Endothelial cell (in vitro differentiated cells): ENCODE measurements at places on chromosomes 13 and 19.

GRCh38 chr13:87089391-87089790, 581.8 kb upstream of the SLITRK5 start:
- DNase-seq: no peak

DNA sequence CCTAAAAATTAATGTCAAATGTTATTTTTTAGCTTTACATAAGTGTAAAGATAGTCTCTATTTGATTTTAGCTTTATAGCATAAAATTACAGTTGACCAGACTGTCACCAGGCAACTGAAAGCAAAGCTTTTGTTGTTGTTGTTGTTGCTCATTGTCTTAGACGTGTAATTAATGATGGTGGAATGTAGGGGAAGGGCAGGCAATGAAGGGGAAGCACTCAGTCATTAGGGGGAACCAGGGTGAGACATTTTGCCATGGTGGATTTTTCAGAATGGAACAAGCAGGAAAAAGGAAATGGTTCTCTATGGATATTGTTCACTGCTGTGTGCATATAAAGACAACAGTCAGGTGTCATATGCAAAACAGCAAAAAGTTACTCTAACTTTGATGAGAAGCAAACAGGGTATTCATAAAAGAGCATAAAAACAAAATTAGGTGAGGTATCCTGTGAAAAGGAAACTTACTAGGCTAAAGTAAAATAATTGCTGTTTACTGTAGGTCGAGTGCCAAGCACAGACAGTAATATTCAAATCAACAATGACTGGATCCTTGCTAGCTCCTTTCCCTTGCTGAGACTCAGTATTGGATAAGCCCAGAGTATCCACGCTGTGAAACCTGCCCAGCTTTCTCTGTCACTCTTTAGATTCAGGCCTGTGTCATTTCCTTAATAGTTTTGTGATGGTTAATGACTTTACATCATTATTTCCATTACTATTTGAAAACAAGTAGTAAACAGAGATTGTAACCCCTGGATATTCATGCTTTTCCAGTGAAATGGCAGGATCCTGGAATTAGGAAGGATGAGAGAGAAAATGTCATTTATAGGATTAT, 110.5 kb downstream of the LRCH1 start:
- DNase-seq: no peak

DNA sequence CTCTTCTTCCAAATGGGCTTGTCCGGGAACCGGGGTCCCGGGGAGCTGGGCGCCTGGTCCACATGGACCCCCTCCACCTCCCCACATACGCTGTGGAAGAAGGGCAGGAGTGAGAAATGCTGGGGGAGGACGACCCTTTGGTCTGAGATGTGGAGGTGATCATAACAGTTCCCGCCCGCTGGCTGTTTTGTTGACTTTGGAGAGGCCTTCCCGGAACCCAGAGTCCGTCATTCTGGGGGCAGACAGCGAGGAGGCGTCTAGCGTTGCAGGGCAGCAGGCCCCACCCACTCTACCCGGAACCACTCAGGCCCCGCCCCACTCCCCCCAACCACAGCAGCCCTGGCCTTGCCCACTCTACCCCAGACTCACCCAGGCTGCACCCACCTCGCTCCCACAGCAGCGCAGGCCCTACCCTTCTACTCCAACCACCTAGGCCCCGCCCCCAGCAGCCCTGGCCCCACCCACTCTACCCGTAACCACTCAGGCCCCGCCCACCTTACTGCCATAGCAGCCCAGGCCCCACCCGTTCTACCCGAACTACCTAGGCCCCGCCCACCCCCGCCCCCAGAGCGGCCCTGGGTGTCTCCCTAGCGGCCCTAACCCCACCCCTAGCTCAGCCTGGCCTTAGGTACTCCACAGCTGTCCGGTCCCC, 7.1 kb downstream of the GPR108 start:
- no peak for DNase-seq

DNA sequence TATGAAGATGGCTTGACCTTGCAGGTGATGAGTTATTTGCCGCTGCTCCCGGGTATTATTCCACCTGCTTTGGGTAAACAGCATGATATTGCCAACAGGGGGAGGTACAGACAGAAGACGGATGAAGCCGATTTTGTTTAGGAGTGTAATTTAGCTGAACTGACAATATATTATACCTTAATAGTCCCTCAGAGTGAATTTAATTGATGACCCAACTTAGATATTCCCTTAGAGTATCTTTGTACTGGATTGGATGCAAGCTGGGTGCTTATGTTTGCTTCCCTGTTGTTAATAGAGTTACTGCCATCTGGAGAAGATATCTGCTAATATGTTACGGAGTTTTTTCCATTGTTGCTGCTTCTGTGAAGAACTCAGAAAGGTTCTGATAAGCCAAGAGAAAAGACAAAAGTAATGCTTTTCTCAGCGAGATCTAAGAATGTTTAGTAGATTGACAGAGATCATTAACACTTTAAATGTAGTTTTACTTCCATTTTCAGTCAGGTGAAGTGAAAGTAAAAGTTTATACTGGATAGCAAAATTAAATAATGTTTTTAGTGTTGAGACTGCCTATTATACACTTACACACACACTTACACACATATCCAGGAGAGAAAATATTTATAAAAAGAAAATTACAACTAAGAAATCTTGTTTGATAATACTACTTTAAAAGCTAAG, 2220.8 kb upstream of the PCDH20 start:
- peak; percentile 5 for DNase-seq

- DNase-seq: no peak
Observed at GRCh38 chr13:44365008-44365407, 8.6 kb upstream of the SERP2 start.

GRCh38 chr13:32829676-32830335, 186.4 kb upstream of the KL start:
- no peak for DNase-seq

DNA sequence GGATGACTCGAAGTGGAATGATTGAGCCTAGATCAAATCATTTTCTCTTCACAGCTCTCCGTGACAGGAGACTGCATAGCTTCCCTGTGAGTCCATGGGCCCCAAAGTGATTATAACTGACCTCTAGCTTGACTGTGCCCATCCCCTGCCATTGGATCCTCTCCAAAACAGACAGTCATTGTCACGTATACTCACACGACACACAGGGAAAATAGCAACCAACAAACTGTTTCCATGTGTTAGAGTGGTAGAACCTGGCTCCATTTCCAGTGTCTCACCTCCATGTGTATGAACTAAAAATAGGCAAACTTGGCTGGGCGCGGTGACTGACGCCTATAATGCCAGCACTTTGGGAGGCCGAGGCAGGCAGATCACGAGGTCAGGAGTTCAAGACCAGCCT, 48.8 kb upstream of the NPAS1 start:
- DNase-seq: no peak

GRCh38 chr13:45315520-45316167, 25.3 kb downstream of the TPT1 start:
- no peak for DNase-seq

DNA sequence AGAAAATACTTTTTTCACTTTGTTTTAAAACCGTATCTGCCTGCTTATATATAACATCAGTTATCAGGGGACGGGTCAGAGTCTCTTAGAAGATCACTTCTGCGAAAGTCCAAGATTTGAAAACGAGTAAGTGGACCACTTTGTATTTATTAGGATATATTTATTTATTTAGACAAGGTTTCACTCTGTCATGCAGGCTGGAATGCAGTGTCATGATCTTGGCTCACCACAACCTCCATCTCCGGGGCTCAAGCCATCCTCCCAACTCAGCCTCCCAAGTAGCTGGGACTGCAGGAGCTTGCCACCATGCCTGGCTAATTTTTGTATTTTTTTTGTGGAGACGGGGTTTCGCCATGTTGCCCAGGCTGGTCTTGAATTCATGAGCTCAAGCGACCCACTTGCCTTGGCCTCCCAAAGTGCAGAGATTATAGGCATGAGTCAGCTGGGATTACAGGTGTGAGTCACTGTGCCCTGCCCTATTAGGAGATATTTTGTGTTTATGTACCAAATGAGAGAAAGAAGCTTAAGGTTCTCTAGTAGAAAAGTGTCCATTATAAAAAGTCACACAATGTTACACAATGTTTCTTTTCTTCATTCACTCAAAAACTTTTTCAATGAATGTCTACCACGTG, 39.5 kb downstream of the RASL11A start:
- DNase-seq: no peak

DNA sequence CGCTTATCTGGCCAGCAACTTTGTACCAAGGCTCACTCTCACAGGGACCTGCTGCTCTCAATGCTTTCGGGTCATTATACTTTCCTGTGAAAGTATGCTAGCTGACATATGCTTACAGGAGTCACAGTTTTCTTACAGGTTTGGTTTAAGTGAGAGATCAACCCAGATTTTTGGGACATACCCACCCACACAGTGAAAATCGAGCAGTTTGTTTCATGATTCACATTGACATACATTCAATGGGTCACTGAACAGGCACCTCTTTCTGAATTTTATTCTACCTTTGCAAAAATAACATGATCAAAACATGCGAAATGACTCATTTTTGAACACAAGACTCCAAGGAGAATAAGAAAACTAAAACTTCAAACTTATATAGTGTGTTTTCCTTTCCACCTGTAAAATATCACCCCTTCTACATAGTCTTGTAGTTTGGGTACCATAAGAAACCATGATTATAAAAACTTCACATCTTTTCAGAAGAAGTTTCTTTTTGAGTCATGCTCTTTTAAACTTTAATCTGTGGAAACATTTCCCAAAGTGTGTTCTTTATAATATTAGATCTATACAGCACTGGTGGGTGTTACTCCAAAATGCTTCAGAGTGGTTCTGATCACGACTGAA, 44.3 kb upstream of the TEX29 start:
- no peak for DNase-seq
